DMS 273 treated with DMSO at 0.1 percent for 48 hours (cell line): ENCODE measurements at places on chromosomes 6 and 20.
A peak's percentile ranks its signal among the peaks of the same experiment; 100 is the strongest.

- DNase-seq: no peak
Measured at GRCh38 chr6:38937839-38938613, 110.6 kb upstream of the GLP1R start.

GRCh38 chr20:24842918-24843715 is 106.0 kb upstream of the CST7 start:
- DNase-seq: no peak

DNA sequence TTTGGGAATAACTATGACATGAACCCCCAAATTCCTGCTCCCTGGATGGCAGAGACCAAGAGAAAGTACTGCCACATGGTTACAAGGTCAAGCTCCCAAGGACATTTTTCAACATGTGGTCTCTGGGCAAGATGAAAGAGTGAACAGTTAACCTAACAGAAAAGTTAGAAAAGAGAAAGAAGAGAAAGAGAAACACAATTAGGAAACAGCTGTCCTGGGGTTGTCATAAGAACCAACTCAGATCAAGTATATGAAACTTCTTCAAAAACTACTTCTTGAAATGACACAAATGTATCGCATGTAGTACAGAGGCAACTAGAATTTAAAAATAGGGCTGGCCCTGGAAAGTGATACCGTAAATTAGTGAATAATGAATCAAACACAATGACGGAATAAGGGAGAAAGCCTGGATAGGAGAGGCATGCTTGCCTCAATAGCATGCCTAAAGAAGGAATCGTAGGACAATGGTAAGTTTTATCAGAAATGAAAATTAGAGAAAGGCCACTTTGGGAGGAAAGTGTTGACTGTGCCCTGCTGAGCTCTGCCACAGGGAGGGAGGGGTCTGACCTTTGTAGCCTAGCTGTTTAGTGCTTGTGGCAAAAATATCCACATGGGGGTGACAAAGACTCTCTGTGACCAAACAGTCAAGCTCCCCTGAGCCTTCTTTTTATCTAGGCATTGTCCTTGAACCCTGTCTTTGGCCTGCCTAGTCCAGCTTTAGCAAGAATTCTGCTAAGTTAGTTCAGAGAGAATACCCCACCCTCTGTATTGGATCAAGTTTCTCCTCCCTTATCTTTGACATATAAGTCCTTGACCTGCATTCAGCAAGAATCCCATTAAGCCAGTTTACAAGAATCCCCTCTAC is 4.3 kb upstream of the DCBLD1 start:
- DNase-seq: no peak

GRCh38 chr6:18235524-18235923 is 28.8 kb downstream of the DEK start:
- no peak for DNase-seq

DNA sequence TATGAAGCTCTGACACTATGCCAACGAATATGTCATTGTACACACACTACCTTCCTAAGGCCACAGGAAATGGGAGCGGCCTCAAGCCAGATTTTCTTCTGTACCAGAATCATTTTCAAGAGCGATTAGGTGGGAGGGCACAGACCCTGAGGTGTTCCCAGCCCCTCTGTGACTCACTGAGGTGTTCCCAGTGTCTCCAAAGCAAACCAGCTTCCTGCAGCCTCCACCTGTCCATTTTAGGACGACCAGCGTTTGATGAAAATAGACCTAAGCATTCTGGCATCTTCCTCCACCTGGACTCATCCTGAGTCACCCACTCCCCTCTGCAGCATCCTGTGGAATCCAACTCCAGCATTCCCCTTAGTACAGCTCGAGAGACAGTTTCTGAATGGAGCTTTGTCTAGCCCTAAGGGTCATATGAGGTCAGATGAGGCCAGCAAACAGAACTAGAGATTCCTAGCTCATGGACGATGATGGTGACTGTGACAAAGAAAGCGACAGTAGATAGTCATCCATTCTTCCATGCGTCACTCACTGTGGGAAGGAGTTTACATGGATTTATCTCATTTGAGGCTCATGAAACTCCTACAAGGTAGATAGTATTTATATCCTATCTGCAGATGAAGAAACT is 203.4 kb downstream of the PTPRT start:
- DNase-seq: no peak

DNA sequence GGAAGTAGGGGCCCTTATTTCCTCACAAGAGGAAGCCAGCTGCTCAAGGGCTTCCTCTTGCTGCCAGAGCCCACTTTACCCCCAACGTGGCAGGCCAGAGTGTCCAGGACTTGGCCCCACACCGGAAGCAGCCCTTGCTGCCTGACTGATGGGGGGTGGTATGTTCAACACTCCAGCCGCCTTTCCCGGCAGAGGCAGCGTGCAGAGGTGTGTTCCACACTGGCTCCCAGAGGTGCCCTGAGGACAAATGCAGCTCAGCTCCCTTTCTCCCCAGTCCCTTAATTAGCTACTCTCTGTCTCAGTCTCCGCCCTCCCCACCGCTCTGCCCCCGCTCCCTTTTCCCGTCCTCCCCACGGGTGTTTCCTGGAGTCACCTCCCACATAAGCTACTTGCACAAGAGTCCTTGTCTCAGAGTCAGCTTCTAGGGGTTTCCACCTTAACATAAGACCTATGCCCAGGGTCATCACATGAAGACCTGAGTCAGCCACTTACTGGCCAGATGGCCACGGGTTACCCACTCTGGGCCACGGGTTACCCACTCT is 61.7 kb upstream of the SHLD1 start:
- DNase-seq: no peak

GRCh38 chr6:2110504-2110903 is 134.9 kb downstream of the GMDS start:
- DNase-seq: no peak

DNA sequence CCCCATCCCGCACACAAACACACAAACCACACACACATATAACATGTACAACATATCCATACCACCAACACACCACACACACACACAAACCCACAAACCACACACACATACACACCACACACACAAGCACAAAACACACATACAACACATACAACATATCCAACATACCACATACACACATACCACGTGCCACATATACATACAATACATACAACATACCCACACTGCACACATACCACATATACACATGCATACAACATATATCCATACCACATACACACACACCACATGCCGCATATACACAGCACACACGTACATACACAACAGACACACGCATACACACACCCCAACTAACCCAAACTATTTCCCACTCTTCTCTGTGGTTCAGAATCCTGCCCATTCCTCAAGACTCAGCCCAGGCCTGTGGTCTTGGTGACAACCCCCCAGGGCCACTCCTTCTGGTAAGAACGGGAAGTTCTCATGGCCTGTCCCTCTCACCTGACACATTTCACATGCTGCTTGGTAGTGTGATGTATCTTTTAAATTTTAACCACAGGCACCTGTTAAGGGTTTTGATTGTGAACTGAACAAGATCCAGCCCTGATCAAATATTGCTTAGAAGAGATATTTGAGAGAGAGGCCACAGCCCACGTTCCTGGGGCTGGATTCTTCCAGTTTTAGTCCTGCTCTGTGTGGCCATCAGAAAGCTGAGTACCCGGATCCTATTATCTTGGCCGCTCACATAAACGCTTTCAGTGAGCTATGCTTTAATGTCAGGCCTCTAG is 55.9 kb upstream of the KCNK16 start:
- no peak for DNase-seq

GRCh38 chr6:24859608-24860200 is 61.0 kb upstream of the ARMH2 start:
- DNase-seq: no peak

DNA sequence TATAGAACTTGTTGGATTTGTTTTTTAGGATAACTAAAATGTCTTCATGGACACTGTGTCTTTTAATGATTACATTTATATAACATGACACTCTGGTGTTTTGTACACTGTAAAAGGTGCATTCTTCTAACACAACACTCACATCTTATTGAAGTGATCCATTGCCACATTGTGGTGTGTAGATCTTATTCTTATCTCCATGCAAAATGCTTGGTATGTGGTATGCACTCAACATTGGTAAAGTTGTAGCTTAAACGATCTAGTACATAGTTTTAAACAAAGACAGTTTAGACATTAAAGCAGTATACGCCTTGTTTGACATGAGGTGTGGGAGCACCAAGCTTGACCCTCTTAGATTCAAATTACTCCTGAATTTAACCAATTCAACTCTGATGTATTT is 84.7 kb downstream of the SASH1 start:
- DNase-seq: no peak

GRCh38 chr20:18511571-18511970 is 3.8 kb downstream of the SEC23B start:
- DNase-seq: no peak

DNA sequence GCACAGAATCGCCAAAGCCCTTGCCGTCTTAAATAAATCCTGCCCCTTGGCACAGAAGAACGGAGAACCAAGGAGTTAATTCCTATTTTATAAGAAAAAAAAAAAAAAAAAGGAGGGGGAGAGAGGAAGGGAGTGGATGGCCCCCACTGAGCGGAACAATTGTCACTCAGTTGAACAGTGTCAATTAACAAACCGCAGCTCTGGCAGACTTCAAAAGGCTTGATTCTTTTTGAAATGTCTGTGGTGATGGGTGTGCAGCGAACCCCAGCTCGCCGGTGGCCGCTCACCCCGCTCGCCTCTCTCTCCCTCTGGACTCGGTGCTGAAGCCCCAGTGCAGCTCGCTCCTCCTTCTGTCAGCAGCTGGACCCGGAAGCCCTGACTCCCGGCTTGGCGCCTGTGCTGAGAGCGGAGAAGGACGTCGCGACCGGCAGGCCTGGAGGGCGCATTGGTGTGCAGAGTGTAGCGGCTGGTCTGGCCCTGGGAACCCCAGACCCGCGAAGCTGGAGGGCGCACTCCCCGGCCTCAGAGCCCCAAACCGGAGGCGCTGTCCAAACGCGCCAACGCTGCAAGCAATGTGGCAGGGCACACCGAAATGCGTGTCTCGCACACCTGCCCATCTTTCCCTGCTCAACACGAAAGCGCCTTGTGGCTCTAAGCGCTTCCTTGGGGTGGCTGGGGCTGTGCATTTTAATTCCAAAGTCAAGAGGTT is 3.4 kb downstream of the LINC00237 start:
- DNase-seq: no peak

- DNase-seq: no peak
Measured at GRCh38 chr20:38272961-38273360, 12.4 kb upstream of the KIAA1755 start.

GRCh38 chr6:150006961-150007464 is 18.3 kb downstream of the RAET1L start:
- no peak for DNase-seq

DNA sequence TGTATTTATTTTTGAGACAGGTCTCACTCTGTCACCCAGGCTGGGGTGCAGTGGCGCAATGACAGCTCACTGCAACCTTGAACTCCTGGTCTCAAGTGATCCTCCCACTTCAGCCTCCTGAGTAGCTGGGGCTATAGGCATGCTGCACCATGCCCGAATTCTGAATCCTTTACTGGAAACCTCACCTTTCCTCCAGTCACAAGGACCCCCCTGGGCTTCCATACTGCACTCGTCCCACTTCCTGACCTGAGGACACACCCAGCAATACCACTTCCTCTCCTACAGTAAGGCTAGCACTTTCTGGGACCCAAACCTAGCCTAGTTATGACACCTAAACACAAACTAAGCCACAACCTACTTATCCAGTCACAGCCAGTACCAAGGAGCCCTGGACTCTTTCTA is 68.2 kb downstream of the FAM217A start:
- DNase-seq: no peak

- DNase-seq: no peak
Measured at GRCh38 chr20:54291339-54292010, 83.6 kb downstream of the PFDN4 start.

GRCh38 chr20:61887596-61888093 is 178.0 kb downstream of the TAF4 start:
- no peak for DNase-seq

- no peak for DNase-seq
Measured at GRCh38 chr6:111499269-111499793, 16.3 kb upstream of the REV3L start.

DNA sequence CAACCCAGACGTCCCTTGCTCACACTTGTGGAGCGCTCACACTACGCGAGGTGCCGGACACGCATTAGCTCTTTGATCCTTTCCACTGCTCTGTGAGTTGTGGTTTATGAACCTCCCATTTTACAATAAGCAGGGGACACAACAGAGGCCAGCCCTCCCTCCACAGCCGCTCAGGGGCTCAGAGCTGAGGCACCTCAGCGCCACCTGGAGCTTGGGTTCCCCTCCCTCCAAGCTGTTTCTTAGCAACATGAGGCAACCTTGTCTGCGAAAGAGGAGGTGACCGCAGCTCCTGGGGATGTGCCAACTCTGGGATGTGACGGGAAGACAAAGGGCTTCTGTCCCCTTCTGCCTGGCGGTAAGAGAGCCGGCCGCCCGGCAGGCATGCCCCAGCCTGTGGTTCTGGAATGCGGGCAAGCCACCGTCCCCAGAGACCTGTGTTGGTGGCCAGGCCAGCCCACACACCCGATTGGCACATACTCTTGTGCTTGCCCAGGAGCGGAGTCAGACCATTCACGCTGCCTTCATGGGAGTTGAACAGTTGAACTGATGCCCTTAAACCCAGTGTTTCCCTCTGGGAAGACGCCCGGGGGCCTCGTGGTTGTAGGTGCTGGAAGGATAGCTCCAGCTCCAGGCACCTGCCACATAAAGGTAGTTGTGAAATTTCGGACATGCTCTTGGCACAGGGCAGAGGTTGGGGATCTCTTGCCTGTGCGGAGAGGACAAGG is 44.5 kb downstream of the RBM38 start:
- peak; percentile 57 for DNase-seq

GRCh38 chr6:15020119-15020770 is 225.6 kb upstream of the JARID2 start:
- DNase-seq: no peak

- DNase-seq: no peak
Measured at GRCh38 chr6:44222486-44223318, 693 bp upstream of the SLC29A1 start.

- DNase-seq: no peak
Measured at GRCh38 chr20:47124181-47124717, 229.6 kb downstream of the EYA2 start.

DNA sequence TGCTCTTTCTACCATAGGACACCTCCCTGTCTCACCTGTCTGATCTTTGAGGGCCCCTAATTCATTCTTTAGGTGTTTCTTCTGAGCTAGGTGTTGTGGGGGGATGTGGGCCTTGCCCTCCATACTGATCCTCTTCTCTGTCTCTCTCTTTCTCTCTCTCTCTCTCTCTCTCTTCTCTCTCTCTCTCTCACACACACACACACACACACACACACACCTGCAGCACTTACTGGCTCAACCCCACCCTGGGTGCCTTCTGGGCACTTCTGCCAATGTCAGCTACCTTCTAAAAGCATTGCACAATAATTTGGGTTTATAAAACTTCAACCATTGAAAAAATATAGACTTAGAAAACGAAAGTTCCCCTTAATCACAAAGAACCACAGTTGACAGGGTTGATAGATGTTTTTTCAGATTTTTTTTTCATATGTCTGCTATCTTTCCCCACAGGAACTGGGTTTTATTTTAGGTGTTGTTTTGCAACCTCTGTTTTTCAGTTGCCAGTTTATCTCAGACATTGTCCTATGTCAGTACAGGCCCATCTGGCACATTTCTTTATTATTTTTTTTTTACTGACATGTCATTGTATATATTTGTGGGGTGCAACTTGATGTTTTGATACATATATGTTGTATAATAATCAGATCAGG is 28.1 kb downstream of the PKIG start:
- DNase-seq: no peak
